Upper lobe of right lung (tissue), 1 donor: ENCODE measurements at places on chromosomes 16 and 17. TPM values are rescaled to one million over a fixed set of nuclear protein-coding genes. Genes with fewer than 3 reads are reported as not detected.
A peak's percentile ranks its signal among the peaks of the same experiment; 100 is the strongest.

DNA sequence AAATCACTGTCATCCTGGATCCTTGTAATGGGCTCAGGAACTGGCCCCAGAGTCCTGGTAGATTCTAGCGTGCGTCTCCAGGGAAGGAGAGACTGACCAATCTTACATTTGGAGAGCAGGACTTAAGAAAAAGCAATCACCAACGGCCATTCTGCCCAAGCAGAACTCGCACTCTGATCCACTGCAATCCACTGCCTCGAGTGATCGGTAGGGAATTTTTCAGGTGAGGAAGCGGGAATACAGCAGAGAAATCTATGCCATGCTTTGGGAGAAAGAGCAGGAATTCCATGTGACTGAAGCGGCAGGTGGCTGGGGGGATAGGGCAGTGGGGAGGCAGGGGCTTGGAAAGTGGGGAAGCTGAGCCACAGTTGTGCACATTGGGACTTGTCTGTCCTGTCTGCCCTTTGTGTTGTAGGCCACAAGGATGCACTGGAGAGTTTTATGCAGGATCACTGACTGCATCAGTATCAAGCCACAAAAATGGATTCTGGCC, 143.9 kb upstream of the HS3ST2 start:
- DNase-seq = no peak

- DNase-seq = peak; percentile 90
Observed at GRCh38 chr17:79777894-79778503, at the start of gene CBX2. TSS of gene CBX2 (plus strand) at chr17:79778148. CDS start at chr17:79778236, 88 bp downstream.

- no peak for DNase-seq
Observed at GRCh38 chr17:77296769-77297409, 156.1 kb downstream of the SEC14L1 start.

- no peak for DNase-seq
Observed at GRCh38 chr16:2517954-2518605, 2.1 kb upstream of the AMDHD2 start.

GRCh38 chr16:85781695-85782370, 17.5 kb downstream of the EMC8 start:
- peak; percentile 79 for DNase-seq

DNA sequence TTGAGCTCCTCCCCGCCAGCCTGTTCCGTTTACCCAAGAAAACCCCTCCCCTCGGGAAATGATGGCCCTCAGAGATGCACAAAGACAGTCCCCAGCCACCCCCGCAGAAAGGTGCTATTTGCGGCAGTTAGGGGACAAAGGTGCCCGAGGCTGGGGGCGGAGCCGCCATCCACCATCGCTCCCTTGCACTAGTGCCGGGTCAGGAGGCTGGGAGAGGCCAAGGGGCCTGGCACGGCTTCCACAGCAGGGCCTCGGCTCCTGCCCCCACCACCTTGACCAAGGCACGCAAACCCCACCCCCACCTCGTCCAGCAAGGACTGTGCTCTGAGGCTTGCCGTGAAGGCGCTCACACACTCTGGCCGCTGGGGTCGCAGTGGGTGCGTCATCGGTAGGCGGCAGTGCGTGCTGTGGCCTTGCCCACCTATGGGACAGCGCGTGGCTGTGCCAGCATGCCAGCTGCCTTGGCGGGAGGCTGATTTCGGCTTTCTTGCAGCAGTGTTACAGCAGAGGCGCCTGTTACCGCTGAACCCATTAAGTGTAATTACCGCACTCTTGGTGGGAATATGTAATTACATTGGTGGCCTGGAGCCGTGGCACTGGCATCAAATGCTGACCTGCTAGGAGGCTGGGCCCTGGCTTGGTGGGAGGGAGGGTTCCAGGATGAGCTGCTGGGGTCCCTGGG, 31.8 kb downstream of the TPSG1 start:
- no peak for DNase-seq

DNA sequence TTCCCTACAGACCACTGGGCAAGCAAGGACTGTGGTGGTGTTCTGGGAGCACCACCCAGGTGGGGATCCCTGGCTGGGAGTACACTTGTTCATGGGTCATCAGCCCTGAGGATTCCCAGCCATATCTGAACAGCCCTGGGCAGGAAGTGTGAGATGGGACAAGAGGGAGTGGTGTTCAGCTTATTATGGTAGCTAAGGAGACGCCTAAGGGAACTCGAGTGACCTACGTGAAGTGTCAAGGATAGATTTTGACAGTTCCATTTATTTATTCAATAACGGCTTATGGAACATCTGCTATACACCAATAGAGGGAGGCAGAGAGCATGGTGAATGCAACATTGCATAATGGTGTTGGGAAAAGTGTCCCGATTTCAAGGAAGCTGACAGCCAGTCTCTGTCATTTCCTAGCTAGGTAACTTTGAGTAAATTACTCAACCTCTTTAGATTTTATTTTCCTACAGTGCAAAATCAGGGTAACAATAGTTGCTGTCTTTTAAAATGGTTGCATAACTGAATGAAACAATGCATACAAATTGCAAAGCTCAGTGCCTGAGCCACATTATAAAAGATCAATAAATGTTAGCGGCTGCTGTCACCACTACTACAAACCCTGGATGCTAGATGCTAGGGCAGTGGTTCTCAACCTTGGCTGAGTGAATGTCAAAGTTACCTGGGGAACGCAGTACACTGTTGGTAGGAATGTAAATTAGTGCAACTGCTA, 534.1 kb downstream of the GRIN2A start:
- DNase-seq = no peak

DNA sequence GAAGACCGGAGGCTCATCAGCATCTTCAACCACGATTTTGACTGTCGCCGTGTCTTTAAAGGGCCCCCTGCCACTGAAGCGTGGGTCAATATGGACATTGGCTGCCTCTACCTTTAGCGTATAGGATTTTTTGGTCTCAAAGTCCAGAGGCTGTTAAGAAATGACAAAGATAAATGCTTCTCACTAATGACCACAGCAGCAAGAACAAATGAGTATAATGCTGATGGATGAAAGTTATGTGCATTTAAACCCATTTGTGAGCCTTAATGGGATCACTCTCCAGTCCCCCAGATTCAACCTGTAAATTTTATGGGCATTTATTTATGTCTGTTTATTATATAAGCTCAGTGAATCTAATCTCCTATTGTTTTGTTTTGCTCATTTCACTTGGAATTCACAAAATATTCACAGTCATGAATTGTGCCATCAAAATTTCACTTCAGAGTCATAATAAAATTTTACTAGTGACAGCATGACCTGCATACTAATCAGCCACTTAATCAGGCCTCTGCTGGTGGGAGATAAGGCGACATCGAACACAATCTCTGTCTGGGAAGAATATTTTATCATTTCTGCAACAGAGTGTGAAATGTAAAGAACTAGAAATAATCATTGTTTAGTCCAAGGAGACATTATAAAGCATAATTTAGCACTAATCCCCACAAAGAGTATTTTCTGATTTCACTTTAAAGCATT, 218.5 kb downstream of the CDH8 start:
- DNase-seq = no peak

- peak; percentile 40 for DNase-seq
Observed at GRCh38 chr17:6092903-6093468, 22.8 kb downstream of the WSCD1 start.

DNA sequence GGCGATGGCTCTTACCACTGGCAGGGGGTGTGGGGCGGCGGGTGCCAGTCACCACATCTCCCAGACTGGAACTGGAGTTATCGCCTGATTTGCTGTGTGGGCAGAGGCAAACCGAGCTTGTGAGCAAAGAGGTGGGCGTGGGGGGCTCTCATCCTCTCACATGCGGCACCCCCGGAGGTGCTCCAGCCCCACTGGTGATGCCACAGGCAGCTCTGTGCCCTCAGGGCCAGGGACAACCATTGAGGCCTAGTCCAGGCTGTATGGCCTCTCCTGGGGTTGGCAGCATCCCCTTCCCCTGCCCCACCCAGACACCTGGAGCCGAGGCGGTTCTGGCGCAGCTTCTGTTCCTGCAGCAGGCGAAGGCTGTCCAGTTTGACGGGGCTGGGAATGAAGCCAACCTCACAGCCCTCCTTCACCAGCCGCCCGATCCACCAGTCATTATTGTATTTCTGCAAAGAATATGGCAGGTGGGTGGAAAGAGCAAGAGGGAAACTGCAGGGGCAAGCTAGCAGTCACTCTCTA, 10.9 kb downstream of the CACNB1 start:
- DNase-seq = no peak

DNA sequence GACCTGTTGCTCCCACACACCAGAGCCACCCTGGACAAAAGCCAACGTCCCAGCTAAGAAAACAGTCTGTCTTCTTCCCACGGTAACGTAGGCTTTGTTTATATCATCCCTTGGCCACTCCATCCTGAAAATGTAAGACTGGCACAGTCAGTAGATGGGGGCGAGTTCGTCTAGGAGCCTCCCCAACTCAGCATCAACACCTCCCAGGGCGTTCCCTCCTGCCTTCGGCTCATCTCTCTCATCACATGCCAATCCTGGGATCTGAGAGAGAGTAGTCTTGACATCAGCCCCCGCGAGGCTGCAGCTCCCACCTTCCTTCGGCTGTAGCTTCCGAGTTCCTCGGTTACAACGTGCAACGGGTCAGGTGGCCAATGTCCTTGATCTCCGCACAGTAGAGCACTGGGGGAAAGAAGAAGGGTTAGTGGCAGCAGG, 894 bp downstream of the RNF227 start:
- no peak for DNase-seq

DNA sequence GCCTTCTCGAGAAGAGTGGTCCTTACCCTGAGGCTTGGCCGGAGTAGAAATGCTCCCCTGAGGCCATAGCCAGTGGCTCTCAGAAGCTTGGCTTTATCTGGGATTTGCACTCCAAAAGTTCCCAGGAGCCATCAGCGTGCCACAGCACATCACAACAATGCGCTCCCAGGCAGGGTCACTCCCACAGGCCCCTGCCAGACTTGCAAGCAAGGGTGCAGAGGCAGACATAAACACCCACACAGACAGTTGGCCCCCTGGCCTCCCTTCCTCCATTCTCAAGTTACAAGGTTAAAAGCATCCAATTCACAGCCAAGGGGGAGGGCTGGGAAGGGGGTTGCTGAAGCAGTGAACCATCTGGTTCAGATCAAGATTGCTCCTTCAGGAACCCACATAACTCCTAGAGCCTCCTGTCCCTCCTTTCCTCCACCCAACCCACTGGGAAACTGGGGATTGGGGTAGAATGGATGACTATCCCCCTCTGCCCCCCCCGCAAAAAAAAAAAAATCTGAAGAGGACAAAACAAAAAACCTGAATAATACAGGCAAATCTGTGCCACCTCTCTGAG, 1.8 kb downstream of the ST3GAL2 start:
- no peak for DNase-seq

- DNase-seq = no peak
Observed at GRCh38 chr16:49625311-49626065, 230.4 kb downstream of the ZNF423 start.

Gene EPN3
- total RNA-seq = 0.09 TPM

Gene OMG
- total RNA-seq = 10.3 TPM

Gene SMIM22
- total RNA-seq = 23.3 TPM

Gene SOST
- total RNA-seq = not detected
